ENCODE measurements at places on chromosomes 1 and 21.

- no peak for DNase-seq
Measured at GRCh38 chr1:48200166-48200900, 22.2 kb upstream of the SLC5A9 start.

- DNase-seq: no peak
Measured at GRCh38 chr1:246609632-246610031, 43.4 kb downstream of the CNST start.

DNA sequence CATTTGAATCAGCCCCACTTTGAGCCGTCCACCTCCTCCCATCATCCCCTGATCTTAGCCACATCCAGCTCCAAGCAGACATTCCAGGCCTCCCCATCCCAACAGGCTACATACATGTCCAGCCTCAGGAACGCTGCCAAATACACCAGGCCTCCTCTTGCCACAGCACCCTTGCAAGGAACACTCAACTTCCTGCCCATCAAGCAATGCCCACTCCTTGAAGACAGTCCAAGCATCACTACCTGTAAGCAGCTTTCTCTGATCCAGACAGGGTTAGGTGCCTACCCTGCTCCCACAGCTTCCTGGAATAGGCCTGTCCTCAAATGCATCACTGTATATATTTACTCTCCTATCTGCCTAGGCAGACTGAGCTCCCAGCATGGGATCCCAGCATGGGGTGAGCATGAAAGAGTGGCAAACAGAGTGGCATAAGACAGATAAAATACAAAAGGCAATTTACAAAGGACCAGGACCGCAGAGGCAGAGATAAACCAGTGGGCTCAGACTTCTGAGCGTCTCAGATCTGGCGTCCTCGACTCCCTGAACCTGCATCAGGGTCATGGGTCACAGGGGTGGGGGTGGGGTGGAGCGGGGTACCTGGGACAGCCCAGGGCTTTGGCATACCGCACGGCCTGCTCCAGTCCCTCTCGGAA, 816 bp downstream of the HYI start:
- peak; percentile 39 for DNase-seq

DNA sequence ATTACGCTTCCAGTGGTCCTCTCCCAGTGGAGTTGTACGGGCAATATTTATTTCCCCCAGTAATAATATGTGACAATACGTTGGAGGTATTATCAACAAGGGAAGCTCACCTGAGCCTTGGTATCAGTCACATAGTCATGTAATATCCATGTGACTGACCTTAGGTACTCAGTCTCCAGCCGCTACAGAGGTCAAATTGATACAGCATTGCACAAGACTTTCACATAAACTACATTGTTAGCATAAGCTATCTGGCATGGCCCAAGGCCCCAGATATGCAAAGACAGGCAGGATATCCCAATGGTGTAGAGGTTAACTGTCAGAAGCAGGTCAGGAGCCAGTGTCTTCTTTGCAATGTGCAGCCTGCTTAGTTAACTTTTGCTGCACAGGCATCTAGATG, 15.3 kb upstream of the CHIT1 start:
- DNase-seq: peak; percentile 32

DNA sequence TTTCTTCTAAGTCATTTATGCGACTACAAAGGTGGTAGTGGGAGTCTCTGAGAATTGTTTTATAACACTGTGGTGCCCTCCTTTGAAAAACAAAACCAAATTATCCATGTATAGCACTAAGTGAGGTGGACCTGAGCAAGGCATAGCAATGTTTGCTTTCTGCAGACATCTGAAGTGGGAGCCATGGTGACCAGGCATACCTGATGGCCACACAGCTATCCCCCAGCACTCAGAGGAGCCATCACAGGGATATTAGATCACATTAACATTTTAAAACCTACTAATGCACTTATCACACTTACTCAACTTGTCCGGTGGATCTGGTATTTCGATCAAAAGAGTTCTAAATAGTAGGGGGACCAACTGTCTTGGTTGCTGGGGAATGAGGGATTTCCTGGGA, 24.8 kb upstream of the AVPR1B start:
- DNase-seq: no peak

- peak; percentile 64 for DNase-seq
Measured at GRCh38 chr1:234962340-234962989, 166.2 kb downstream of the TOMM20 start.

DNA sequence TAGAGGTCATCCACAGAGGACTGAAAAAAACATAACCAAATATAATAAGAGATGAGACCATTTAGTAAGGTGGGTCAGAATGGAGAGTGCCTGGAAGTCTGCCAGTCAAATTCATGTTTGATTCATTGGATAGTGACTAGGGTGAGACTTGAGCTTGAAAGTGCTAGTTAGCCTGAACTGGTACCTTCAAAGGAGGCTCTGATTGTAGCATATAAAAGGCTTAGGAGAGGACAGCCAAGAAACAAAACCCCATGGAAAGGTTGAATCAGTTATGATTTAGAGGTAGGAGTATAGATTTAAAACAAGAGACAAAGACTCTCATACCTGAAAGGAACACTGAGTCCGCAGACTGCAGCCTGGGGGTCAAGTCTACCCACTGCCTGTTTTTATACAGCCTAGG, 44.4 kb upstream of the LRRC8C start:
- DNase-seq: no peak

DNA sequence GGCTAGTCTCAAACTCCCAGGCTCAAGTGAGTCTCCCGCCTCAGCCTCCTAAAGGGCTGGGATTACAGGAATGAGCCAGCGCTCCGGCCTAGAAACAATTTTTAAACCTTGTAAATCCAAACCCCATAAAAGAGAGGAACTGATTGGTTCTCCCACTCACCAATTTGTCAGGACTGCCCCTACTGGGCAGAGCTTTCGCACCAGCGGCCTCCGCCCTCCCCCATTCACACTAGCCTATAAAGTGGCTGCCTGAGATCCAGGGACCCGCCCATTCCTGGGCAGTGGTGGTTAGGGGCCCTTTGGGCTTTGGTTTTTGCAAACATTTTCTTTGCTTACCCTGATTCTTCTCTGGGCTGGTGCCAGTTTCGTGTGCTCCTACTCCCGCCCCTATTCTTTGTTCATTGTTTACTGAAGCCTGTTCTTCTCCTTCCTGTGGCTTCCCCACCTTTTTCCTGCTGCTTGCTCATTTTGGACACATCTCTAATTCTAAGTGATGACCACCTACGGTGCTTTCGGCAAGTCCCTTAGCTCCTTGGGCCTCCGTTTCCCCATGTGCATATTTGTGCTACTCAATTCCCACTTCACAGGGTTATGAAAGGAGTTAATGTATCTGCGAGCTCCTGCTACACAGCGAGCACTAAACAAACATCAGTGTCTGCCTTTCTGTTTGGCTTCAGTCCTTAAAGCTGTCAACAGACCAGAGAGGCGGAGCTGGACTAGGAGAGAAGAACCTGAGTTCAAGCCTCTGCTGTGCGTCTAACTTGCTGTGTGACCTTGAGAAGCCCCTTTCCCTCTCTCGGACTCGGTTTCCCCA, 39.8 kb upstream of the CLIC4 start:
- peak; percentile 94 for DNase-seq

DNA sequence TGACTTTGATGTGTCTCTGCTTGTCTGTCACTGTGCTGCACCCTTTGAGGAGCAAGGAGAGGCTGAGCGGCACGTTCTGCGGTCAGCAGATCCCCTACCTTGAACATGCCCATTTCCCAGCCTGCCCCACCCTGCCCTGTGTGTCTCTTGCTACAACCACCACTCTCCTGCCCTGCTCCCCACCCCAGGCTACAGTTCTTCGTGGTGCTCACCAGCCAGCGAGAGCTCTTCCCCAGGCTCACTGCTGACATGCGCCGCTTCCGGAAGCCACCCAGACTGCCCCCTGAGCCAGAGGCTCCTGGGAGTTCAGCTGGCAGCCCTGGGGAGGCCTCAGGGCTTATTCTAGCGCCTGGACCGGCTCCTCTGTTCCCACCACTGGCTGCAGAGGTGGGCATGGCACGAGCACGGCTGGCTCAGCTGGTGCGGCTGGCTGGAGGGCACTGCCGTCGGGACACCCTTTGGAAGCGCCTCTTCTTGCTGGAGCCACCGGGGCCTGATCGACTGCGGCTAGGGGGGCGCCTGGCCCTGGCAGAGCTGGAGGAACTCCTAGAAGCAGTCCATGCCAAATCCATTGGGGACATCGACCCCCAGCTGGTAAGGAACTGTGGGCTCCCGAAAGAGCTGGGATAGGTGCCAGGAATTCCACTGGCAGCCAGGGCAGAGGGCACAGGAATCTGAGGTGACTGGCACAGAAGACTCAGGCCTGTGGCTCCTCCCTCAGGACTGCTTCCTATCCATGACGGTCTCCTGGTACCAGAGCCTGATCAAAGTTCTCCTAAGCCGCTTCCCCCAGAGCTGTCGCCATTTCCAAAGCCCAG, 5.6 kb downstream of the HYI start:
- DNase-seq: no peak

DNA sequence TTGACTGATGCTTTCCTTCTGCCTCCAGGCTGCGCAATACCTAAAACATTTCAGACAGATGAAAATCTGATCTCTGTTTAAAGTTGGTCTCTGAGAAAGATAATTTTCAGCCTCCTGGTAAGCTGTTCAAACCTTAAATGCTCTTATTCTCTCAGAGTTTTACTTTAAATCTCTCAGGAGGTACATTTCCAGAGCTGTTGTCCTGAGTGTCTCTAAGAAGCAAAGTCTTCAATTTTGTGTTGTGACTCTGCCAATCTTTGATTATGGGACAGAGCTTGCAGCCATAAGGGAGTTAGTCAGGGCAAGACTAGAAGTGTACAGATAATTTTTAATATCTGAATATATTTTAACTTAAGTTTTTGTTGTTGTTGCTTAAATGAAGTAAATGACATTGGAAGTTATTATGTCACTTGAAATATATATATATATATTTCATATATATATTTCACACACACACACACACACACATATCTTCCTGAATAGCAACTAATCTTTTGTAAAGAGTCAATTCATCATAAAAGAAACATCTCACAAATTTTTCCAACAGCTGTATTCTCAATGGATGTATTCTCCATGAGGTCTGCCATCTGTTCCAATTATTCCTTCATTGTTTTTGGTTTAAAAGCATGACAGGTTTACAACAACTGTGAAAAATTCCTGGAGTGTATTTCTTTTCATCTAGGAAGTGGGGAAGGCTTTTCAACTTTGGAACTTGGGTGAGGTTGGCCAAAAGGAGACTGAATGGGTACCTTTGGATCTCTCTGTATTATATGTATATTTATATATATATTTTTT, 259.4 kb downstream of the BACH1 start:
- DNase-seq: no peak

Data from hepatocyte (in vitro differentiated cells).